CD14-positive monocyte (primary cell): ENCODE measurements at places on chromosomes 1 and 21.

DNA sequence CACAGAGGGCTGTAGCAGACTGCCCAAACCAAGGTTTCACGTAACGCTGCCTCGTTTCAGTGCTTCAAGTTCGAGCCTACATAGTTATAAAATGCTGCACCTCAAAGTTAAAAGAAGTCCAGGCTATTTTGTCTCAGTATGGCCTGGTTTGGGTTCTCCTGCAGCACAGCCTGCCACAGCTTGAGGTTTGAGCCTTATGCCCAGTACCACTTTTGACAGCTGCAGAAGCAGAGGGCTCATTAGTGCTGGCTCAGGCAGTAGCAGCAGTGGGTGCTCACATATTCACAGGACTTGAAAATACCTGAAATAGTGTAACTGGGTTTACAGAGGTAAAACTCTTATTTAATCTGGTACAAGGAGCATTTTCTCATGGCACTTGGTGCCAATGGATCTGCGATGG, 15.3 kb downstream of the SPATA46 start:
- no peak for DNase-seq

DNA sequence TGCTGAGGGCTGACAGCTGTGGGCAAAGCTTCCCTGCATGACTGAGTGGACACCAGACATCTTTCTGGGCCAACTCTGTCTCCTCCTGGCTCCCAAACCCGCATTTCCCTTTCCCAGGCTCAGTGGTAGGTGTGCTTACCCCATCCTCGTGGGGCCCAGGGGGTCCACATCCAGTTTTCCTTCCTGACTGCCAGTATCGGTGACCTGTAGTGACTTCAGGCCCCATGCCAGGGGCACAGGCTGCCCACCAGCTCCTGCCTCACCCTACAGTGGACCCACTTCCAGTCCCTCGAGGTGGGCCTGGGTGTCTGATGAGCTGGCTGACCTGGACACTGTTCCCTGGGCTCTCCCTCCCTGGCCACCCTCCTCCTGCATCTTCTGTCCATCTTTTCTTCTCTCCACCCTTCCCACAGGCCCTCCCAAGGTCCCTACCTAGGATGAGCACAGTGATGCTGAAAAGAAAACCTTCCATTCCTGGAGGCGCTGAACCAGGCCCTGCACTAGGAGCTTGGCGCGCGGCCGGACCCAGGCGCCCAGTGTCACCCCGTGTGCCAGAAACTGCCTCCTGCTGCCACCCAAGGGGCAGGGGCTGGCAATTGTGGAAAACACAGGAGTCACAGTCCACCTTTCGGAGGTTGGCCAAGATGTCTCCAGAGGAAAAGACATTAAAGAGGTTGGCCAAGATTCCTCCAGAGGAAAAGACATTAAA, 67.1 kb downstream of the RUNX3 start:
- DNase-seq, result no peak

DNA sequence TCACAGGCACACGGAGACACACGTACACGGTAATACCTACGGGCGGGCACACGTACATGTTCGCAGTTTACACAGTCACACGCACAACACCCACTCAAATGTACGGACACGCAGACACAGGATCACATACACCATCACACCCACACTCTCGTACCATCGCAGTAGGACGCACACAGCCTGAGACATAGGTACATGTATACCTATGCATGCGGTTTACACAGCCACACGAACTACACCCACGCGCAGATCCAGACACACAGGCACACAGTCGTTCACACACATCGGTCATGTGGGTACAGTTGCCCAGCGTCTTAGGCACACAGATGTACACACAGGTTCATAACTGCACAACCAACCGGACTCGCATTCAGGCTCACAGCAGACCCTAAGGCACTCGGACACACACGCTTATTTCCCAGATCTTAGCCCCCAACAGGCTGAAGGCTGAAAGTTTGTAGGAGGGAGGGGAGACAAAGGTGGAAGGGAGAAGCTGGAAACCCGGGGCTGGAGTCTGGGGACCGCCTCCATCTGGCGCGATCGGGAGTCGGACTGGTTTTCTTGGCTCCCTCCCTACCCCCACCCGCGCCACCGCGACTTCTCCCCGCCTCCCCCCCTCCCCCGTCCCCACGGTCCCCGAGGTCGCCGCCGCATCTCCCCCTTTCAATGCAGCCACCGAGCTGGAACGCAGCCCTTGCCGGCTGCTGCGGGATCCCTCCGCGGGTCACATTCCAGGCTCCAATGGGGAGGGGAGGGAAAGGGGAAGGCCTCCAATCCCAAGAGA, 51.9 kb upstream of the SYNC start:
- DNase-seq, result no peak

- DNase-seq, result no peak
Observed at GRCh38 chr1:113830039-113830438, 17.8 kb upstream of the RSBN1 start.

GRCh38 chr1:57093122-57093521, 127.3 kb upstream of the C8B start:
- DNase-seq, result no peak

GRCh38 chr1:147608596-147608995, 61.7 kb downstream of the ACP6 start:
- DNase-seq, result no peak

GRCh38 chr1:228500143-228500734, 13.1 kb downstream of the RNF187 start:
- DNase-seq, result peak; percentile 32

DNA sequence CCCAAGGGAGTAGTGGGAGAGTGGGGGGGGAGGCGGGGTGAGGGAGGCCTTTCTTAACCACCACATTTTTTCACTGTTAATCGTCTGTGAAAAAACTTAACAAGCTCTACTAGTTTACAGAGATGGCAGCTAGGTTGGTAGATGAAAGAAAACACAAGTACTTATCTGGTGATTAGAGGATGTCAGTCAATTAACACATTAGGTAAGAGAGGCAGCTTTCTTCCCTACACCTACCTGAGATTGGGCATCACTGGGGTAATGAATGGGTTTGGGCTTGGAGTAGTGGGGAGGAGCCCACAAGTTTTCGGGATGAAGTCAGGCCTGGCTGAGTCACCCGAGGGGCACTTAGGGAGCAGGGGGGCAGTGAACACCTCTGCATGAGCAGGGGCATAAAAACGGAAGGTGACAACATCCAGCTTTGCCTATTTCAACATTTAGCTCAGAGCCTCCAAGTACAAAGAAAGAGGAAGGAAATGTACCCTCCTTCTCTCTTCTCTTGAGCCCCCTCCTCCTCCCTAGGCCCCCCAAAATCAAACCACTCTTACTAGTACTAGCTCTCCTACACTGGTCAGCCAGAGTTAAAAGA, 2.5 kb downstream of the LBR start:
- DNase-seq, result no peak

DNA sequence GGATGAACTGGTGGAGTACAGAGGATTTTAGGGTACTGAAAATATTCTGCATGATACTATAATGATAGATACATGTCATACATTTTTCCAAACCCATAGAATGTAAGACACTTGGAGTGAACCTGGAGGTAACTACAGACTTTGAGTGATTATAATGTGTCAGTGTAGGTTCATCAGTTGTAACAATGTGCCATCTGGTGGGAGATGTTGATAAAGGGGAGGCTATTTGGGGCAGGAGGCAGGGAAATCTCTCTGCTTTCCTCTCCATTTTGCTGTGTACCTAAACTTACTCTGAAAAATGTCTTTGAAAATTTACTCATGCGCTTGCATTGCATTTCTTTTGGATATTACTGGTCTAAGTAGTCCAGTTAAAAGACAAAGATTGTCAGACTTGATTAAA, 35.2 kb downstream of the PTBP2 start:
- DNase-seq, result no peak

GRCh38 chr1:2394220-2394619, 2.6 kb downstream of the RER1 start:
- no peak for DNase-seq

DNA sequence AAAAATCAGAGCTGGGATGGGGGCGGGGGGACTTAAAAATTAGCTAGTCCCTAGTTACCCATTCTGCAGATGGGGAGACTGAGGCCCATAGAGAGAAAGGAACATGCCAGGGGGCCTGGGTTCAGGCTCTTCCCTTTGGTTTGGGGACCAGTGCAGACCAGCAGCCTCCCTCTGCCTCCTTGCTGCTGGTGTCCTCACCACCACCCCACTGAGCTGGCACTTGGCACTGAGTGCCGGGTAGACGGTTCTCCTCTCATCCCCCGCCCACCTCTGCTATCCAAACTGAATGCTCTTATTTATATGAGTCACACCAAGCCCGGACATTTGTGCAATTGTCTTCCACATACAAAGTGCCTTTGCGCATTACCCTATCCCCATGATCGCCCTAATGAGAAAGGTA, 39.2 kb downstream of the CAMK2N1 start:
- DNase-seq, result no peak

DNA sequence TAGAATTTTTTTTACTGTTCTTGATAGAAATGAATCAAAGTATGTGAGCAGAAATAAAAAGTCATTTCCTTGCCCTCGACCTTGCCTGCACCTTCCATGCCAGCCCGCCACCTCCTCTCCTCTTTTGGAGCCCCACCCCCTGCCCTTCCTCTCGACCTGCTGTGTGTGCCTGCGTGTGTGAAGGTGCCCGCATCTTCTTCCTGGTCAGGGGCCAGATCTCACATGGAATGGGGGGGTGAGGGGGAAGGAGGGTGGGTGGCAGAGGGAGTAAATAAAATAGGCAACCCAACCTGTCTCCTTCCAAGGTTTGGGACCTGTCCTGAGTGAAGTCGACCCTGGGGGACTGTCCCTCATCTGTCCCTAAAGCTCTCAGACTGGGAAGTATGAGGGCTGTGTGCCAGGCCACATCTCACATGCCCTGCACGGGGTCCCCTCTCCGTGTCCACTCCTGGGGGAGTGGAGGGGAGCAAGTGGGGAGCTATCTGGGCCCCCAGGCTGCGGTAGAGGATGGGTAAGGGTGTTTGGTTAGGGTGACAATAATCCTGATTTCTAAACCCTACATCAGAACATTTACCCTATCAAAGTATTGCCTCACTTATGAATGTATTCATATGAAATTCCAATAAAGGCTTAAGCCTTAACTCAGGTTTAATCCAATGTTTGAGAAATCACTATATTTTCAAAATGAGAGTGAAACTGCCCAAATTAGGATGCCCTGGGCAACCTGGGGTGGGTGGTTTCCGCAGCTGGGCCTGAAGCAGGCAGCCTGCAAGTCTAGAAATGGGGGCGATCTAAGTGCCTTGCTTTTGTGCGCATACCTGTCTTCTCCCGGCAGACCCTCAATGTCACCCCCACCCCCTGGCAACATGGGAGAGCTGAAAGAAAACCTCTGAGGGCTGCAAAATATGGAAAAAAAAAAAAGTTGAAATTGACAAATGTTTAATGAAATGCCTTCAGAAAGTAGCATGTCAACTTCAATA, 15.4 kb downstream of the AMPD2 start:
- DNase-seq, result no peak

DNA sequence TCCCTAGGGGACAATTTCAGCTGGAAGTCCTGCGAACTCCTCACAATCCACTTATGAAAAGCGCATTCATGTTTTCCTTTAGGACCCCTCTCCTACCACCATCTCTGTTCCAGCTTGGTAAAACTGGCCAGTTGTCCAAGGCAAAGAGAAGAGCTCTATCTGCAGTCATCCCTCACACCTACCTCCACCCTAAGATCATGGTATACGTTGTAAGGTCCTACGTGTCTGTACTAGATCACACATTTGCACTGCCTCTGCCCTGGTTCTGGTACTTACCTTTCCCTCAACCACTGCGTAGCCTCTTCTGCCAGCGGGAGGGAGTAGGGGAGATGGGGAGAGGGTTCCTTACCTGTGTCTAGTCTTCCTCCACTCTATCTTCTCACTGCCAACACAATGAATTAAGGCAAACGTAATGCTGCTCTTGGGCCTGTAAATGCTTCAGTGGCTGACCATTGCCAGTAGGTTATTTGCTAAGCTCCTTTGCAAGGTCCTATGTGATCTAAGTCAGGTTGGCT, 739 bp upstream of the NUP133 start:
- DNase-seq, result no peak

- DNase-seq, result no peak
Observed at GRCh38 chr1:202217951-202218350, 24.4 kb downstream of the LGR6 start.

DNA sequence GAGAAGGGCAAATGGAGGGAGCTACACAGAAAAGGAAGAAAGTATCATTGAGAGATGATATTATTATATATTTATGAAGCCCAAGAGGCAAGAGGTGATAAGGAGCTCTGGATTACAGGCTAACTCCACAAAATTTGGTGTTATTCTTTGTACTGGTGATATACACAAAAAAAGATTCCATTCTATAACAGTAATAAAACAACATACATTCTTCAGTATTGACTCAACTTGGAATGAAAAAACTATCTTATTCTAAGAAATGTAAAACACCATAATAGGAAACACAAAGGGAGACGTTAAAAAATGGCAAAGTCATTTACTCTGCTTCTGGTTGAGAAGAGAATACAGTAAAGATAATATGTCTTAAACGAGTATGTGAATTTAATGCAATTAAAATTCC, 99.4 kb downstream of the TEX35 start:
- DNase-seq, result no peak

DNA sequence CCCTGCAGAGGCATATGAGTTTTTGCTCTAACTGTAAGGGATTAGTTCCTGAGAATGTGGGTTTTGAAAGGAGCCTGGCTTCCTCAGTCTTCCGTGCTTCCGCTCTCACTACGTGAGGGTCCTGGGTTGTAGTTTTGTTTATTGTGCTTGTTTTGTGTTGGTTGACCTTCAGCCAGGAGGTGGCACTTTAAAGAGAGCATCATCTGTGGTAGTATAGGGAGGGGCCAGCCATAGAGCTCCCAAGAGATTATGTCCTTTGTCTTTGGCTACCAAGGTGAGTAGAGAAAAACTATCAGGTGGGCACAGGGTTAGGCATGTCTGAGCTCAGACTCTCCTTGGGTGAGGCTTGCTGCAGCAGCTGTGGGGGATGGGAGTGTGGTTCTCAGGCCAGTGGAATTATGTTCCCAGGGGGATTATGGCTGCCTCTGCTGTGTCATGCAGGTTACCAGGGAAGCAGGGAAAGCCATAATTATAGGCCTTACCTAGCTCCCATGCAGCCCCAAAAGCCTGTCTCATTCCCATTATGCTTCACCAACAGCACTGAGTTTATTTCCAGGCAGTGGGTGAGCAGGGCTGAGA, 23.5 kb downstream of the CYP4B1 start:
- no peak for DNase-seq

- no peak for DNase-seq
Observed at GRCh38 chr1:24300971-24301784, 18.0 kb upstream of the GRHL3 start.

- no peak for DNase-seq
Observed at GRCh38 chr1:115322631-115323030, 15.4 kb downstream of the NGF start.
